ENCODE measurements at places on chromosomes 6 and 20.

DNA sequence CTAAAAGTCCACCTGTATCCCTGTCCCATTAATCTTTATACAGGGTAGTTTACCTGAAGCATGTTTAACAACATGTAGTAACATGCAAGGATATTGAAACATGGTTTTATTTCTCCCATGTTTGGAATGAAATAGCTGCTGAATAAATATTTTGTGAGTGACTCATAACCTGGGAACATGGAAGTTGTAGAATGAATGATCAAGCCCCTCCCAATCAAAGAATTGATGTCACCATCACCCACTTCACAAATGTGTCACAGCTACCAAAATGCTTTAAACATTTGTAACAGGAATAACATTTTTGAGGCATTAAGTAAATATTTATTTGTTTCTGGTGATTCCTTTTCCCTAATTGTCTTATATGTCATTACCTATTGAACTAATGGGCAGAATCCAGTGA is 58.9 kb upstream of the TNFAIP3 start:
- no peak for DNase-seq

DNA sequence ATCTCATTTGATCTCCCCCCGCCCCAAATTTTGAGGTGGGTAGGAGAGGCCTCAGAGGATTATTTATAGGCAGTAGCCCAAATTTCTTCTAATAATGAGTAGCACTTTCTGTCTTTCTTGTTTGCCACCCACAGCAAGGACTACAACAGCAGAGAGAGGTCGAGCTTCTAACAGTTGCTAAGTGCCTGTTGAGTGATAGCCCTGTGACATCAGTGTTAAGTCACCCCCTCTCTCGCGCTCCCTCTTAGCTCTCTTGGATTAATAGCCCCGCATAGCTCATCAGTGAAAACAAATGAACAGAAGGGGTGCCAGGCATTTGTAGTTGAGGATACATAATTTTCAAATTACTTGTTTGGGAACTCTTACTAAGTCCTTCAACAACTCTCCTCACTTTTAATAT is 3.5 kb downstream of the ANKRD60 start:
- DNase-seq = no peak

DNA sequence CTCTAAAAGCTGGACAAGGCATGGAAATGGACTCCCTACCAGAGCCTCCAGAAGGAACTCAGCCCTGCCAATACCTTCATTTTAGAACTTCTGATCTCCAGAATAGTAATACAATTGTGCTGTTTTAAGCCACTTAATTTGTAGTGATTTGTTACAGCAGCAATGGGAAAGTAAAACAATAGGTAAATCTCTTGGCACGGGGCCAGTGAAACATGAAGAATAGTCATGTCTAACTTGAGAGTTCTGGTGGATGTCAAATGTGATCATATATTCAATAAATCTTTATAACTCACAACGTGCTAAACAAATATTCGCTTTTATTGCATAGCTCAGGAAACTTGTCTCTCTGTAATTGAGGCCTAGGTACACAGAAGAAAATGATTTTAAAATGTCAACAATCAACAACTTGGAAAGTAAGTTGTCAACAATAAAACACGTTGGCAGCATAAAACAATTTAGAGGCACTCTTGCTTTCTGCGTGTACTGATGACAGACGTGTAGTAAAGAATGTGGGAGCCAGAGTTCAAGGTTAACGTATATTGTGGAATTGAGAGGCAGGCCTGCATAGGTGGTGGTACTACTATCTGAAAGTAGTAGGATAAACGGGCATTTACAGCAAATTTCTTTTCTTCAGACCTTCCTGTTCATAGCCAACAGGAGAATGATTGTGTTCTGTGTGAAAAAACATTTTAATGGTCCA is 140.5 kb upstream of the OPRM1 start:
- DNase-seq = no peak

GRCh38 chr6:105024803-105025202 is 67.9 kb downstream of the LIN28B start:
- DNase-seq = no peak

GRCh38 chr6:87088076-87088475 is 6.8 kb downstream of the CGA start:
- no peak for DNase-seq

DNA sequence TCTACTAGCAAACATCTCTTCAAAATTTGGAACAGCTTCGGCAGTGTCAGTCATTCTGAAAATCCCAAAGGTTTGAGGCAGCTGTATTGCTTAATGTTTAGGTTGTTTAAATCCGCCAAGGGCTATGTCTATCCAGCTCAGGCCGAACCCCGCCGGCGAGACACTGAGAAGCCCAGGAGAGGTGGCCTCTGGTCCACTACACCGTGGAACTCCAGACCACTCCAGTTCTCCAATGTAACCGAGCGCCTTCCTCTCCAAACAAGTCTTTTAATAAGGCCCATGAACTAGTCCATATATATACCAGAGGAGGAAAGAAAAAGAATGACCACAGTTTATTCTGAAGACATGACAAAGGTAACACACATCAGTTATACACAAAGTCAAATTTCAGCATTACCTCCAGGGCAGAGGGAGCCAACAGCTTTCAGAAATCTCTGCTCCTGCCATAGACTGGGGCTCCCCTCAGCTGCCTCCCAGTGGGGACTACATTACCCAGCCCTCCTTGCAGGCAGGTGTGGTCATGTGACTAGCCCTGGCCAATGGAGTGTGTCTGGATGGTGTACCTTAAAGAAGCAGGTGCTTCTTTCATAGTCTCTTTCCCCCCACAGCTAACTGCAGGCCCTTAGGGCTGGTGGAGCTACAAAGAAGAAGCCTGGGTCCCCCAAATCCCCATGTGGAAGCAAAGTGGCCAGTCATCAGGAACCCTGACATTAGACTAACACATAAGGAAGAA is at the start of gene RAMACL:
RAMACL (minus strand) TSS at position 255 of the 733 bp plus-strand sequence; CDS start at position 54, 201 bp downstream.
- DNase-seq = no peak

- DNase-seq = peak; percentile 87
Observed at GRCh38 chr6:169529931-169530751, 171.7 kb downstream of the WDR27 start.

GRCh38 chr6:122276637-122277036 is 122.8 kb upstream of the HSF2 start:
- no peak for DNase-seq

DNA sequence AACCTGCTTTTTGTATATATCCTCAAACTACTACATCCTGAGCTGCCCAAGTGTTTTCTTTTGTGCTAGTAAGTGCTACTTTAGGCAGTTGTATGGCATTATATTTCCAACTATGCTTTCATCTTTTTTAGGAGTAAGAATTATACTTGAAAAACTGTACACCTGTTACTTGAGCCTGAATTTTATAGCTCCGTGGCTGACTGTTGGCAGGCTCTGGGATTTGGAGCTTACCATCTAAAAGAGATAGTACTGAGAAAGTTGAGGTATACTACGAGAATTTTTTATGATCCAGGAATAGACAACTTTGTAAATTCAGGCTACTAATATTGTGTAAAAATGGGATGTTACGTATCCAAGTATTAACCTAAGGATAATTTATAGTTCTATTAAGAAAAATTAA is 32.4 kb downstream of the RNF217 start:
- no peak for DNase-seq

- DNase-seq = no peak
Observed at GRCh38 chr6:73556836-73557235, 36.0 kb upstream of the EEF1A1 start.

All from NCI-H2029 treated with DMSO at 0.1 percent for 48 hours (cell line).